Activated T-helper 1 cell treated with anti-CD3 and anti-CD28 coated beads, Interleukin-2, amount 50 U/mL, for 16 hours (primary cell): ENCODE measurements at places on chromosomes 13 and 19.

- no peak for DNase-seq
Observed at GRCh38 chr13:51552027-51552426, 32.2 kb upstream of the WDFY2 start.

GRCh38 chr19:45112111-45112827 lies 19.3 kb downstream of the PPP1R37 start:
- no peak for DNase-seq

DNA sequence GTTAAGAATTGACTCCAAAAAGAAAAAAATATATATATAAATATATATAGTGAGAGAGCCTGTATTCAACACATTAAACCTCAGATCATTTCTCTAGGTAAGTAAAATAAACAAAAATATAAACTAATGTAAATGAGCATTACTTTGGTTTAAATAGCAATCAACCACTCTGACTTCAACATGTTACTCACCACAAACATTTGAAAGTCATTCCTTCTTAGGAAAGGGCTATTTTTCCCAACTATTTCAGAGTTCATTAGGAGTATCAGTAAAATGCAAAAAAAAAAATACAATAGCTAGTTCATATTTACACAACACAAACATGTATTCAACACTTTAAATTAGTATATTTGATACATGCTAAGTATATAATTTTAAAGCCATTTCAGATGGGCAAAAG lies 40.5 kb downstream of the KLF12 start:
- DNase-seq: no peak

DNA sequence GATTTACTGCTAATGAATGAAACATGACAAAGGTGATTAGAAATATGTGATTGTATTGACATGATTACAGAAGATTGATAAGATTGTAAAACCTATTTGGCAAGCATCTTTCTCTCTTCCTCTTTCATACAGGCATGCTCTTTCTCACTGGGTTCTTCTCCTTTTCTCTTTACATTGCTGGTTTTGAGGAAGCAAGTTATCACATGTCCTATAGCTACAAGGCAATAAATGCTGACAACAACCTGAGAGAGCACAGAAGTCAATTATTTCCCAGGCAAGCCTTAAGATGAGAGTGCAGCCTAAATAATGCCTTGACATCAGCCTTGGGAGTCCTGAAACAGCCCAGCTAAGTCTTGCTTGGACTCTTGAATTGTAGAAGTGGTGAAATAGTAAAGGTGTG lies 875.0 kb downstream of the SLITRK1 start:
- no peak for DNase-seq
